ENCODE measurements at places on chromosomes 13 and 19.

GRCh38 chr19:1901940-1902404 is 3.2 kb upstream of the ADAT3 start:
- DNase-seq, result no peak

DNA sequence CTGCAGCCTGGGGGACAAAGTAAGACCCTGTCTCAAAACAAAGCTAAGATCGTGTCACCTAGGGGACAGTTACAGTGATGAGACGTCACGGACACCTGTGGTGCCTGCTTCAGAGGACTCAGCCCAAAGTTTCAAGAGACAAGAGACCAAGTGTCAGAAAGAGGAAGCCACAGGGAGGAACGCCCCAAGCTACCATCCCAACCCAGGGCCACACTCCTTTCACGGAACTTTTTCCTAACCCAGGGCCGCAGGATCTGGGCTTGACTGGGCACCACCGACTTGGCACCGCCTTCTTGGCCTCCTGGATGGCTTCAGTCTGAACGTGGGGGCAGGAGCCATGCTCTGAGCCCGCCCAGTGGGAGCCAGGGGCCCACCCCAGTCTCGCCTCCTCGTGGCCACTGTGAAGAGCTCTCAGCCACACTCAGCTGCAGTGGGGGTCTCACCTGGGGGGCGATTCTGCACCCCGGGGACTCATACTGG is 8.5 kb downstream of the MOB3A start:
- no peak for DNase-seq

DNA sequence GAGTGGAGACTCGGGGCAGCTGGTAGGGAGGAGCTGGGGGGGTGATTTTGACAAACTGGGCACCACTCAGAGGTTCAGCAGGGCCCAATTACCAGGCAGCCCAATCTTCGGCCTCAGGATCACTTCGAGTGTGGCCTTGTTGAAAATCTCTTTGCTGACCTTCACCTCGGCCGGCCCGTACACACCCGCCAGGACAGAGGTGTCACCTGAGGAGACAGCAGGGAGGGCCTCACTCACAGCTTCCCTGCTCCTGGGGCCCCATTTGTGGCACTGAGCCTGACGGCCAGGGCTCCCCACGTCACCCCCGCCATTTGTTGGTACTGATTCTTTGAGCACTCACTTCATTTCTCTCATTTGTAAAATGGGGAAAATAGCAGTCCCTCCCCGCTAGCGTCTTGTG is 4.4 kb downstream of the EXOSC5 start:
- no peak for DNase-seq

GRCh38 chr19:18814063-18814462 is 17.7 kb upstream of the UPF1 start:
- DNase-seq, result no peak

GRCh38 chr19:18274781-18275356 is 617 bp upstream of the IQCN start:
- DNase-seq, result peak; percentile 83

- DNase-seq, result no peak
These were observed 437.6 kb upstream of the ARGLU1 start for GRCh38 chr13:107005577-107005976.
